AG10803 (cell line): ENCODE measurements at places on chromosomes 2 and 18.
A peak's percentile ranks its signal among the peaks of the same experiment; 100 is the strongest.

DNA sequence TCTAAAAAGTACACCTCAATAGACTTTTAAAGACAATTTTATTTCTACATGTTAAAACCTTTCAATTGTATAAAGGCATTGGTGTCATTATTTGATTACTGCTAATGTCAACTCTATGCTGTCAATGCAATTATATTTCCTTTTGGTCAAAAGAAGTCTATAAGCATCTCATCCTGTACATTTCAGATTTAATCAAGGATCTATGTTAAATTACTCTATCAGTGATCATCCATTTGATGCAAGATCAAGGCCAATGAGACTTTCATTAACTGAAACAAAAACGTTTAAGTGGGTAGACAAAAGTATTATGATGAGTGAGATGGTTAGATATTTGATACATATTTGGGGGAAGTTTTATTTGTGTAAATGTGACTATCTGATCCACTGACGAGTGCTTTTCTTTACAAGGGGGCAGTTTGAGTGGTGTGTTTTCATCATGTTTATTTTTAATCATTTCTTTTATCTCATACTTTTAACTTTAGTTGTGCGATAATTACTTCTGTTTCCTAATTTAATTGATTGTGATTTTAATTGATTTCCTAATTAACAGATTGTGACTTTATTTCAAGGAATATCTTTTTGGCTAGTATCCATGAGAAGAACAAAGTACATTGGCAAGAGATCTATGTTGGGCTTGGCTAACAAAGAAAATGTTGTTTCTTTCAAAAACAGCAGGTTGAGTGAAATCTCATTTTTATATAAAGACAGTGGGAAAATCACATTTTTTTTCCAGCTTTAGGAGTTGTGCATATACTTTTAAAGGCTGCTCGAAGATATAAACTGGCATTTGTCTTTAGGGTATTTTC lies 1.1 kb downstream of the ARHGAP28 start:
- no peak for DNase-seq

GRCh38 chr2:36613801-36614200 lies 15.8 kb upstream of the FEZ2 start:
- peak; percentile 57 for DNase-seq

- DNase-seq, result no peak
These were observed 431 bp upstream of the EIF5B start for GRCh38 chr2:99336804-99337112.

DNA sequence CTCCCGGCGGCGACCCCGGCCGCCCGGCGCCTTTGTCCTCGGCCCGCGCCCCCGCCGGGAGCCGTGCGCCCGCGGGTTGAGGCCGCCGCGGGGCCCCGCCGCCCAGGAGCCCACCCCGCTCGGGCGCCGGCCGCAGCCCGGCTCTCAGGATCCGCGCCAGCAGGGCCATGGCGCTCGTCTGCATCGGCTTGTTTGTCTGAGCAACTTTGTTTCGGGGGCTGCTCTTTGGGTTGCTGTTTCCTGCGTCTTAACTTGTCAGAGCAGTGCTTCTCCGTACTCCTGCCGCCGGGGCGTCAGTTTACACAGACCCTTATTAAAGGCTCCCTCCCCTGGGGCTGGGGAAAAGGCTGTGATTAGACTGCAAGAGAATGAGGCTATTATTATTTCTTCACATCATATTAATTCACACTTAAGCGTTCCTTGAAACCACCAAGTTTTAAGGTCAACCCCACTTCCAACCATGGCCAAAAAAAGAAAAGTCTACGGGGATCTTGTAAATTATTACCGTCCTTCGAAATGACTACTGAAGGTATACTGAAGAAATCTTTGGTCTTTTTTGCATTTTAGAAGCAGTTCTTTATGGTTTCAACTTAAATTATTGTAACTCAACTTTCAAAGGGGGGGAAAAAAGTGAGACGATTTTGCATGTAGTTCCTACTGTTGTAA lies at the start of gene CYP27C1:
TSS of gene CYP27C1 (minus strand) at position 198 of the 666 bp plus-strand sequence. CDS start at position 169, 29 bp downstream.
- no peak for DNase-seq

- DNase-seq, result peak; percentile 87
These were observed 402.0 kb downstream of the ALK start for GRCh38 chr2:29519338-29519925.
